ENCODE measurements at places on chromosomes 7 and 10.

DNA sequence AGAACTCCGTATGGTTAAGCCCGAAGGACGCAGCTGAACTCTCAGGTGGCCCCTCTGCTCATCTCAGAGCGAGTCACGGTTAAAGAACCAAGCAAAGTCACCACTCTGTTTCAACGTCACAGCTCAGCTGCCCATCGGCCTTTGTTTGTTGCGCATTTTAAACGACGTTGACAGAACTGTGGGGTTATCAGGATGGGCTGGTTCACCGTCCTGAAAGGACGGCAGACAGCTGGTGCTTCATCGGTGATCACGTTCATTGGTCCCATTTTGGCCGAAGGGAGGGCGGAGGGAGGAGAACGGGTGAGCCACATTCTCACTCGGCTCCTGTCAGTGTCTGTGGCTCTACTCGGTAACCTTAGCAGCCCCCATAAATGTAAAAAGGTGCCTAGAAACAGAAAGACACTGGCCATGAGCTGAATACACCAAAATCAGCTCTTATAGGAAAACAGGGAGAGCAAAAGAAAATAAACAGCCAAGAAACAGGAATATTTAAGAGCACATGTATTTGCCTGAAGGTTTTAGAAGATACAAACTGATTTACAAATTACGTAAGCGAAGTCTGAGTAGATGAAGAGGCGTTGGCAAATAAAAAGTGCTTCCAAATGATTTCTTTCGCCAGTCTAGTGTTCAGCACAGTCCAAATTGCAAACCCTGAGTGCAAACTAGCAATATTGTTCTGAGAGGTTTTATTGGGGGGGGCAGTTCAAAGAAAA lies 8.4 kb downstream of the PRKAG2 start:
- no peak for DNase-seq

GRCh38 chr10:129773359-129773990 lies 190.6 kb downstream of the EBF3 start:
- no peak for DNase-seq

DNA sequence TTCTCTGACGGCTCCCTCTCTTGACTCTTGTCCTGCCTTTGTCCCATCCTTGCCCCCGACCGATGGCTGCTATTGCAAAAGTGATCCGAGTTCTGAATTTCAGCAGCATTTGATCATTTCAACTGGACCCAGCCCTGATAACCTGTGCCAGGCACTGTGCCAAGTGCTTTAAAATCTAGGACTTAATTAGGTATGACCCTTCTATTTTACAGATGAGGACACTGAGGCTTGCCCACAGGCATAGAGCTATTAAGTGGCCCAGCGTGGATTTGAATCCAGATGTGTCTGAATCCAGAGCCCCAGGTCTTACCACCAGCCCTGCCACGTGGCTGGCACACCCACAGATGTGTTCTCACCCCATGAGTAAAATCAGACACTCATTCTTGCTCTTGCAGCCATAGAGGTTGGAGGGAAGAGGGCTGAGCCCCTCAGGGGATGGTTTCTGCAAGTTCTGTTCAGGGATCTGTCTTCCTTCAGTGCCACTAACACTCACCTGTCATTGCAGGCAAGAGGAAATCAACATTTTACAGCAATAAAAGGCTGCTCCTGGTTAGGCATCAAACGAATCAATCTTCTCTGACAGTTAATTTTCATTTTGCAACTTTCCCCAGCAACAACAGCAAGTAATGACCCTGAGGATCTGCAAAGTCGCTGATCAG lies 101.2 kb downstream of the GRID1 start:
- DNase-seq, result no peak

DNA sequence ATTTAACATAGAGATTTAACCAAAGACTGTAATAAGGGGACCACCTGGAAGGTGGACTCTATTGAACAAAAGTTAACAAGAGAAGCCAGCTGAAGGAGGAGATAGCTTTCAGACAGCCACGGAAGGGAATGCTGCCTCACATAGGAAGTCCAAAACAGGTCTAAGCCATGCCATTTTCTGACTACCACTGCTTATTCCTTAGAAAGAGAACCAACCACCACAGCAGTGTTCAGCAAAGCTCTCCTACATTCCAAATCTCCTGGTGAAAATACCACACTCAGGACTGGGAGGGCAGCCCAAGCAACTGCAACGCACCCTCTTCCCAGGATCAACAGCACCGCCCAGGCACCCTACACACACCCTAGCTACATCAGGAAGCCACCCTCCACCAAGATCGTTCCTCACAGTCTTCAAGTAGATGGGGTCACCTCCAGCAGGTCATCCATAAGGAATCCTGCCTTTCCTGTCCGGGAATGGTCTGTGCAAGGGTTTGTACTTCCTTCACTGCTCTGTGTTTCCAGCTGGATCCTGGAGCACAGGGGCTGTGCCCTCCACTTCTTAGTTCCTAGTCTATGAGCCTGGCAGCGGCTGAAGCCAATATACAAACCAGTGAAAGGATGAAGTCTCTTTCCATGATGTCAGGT lies 2.5 kb downstream of the KIAA1549 start:
- DNase-seq, result no peak

GRCh38 chr10:98959379-98959778 lies 276.3 kb downstream of the HPSE2 start:
- no peak for DNase-seq

- no peak for DNase-seq
Observed at GRCh38 chr7:155577509-155577905, 31.1 kb upstream of the CNPY1 start.

DNA sequence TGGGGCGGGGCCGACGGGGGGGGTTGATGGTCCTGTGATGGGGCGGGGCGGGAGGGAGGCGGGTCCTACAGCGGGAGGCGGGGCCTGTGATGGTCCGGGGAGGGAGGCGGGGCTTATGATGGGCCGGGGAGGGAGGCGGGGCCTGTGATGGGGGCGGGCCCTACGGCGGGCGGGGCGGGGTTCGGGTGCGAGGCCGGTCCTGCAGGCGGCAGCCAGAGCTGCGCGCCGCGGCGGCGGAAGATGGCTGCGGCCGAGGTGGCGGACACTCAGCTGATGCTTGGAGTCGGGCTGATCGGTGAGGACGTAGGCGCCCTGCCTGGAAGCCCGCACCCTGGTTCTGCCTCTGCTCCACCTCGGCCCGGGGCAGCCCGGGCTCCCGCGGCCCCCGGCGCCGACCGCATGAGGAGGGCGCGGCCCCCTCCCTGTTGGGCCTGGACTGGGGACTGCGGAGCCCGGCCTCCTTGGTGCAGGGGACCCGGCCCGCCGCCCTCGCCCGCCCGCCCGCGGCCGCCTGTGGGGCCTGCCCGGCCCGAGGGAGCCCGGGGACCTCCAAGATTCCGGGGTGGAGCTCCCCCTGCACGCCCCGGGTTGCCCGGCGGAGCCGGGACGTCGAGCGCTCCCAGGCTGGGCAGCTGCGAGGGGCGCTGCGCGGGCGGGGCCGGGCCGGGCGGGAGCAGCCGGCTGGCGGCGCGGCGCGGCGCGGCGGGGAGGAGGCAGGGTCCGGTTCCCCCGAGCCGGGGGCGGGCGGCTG lies at the start of gene DENND10:
TSS of gene DENND10 (plus strand) at position 211 of the 751 bp plus-strand sequence. CDS start at position 241, 30 bp downstream.
- peak; percentile 37 for DNase-seq

All from bronchial epithelial cell (primary cell).